ENCODE measurements at places on chromosomes 4 and X.

- DNase-seq: no peak
Measured at GRCh38 chr4:3197366-3198105, 51.4 kb upstream of the MSANTD1 start.

- no peak for DNase-seq
Measured at GRCh38 chr4:6359536-6360308, 90.1 kb downstream of the WFS1 start.

GRCh38 chrX:65407157-65407626 is 127.4 kb downstream of the LAS1L start:
- DNase-seq: no peak

DNA sequence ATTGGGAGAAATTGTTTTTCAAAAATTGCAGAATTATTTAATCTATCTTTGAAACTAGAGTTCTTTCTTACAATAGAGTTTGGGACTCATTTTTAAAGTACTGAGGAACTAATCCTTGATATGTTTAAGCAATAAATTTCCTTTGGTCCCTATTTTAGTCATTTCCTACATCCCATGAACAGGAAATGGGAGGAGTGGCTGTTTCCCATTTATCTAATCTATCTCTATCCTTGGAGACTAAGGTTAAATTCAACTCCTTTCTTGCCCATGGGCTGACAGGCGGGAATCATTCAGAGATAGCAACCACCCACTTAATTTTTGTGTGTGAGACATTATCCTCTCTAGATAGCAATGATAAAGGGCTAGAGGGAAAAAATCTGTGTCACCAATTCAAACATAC is 131.6 kb upstream of the EMCN start:
- DNase-seq: no peak

DNA sequence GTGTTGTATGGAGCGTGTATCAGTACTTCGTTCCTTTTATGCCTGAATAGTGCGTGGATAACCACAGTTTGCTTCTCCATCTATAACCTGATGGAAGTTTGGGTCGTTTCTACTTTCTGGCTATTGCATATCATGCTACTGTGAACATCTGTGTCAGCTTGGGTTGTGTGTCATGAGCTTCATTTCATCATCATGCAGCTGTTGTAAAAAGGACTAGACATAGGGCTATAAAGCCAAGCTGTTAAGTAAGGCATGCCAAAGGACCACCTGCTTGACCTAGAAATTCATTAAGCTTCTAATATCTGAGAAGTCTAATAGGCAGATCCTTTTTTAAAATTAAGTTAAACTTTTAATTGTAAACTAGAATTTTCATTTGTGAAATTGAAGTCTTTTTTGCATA is 18.4 kb downstream of the SMS start:
- DNase-seq: no peak

DNA sequence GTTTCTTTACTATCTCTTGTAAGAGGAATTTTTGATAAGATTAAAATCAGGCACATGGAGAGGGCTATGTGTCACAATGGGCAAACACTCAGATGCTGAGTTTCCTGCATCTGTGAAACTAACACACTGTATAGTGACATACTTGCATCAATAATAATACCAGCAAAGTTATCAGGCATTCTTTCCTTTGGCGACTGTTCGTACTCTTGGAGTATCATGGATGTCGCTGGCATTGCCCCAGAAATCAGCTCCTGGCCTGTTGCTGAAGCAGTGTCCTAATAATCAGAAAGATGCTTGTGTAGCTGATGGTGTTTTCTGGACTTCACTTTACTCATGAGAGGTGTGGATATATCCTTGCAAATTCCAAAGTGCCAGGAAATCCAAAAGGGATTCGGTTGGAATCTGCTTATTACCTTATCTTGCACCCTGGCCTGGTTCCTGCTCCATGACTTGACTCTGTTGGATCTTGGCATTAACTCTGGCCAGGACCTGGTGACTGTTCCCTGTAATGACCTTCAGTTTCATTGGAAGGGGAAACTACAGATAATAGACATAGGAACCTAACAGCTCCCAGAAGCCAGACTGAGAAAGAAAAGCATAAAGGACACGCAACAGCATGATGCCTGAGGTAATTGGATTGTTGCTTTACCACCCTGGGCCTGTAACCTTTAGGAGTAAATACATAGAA is 762.5 kb upstream of the GRIA3 start:
- DNase-seq: no peak

All from M059J (cell line).